ENCODE measurements at places on chromosomes 1 and 21.

- DNase-seq: no peak
Observed at GRCh38 chr1:46725736-46726108, 6.8 kb upstream of the EFCAB14 start.

- no peak for DNase-seq
Observed at GRCh38 chr1:32725615-32725982, 23.0 kb upstream of the SYNC start.

DNA sequence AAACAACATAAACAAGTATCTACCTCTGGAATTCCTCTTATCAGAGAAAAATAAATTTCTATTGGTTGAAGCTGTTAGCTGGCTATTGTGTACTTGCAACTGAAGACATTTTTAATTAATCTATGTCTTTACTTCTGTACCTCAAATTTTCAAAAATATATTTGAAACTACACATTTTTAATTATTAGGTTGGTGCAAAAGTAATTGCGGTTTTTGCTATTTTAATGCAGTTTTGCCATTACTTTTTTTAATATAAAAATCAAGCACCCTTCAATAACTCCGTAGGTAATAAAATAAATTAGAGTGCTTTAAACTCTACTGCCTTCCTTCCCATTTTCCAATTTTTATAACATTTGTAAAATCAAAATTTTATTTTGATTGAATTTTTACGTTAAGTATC lies 262.1 kb upstream of the DUSP10 start:
- no peak for DNase-seq

GRCh38 chr1:160354388-160354985 lies 11.3 kb downstream of the NCSTN start:
- no peak for DNase-seq

GRCh38 chr1:183277821-183278738 lies 92.0 kb downstream of the LAMC2 start:
- no peak for DNase-seq

GRCh38 chr1:21518774-21519455 lies 9.7 kb downstream of the ALPL start:
- DNase-seq: no peak

- DNase-seq: no peak
Observed at GRCh38 chr1:199859491-199859933, 168.0 kb upstream of the NR5A2 start.

DNA sequence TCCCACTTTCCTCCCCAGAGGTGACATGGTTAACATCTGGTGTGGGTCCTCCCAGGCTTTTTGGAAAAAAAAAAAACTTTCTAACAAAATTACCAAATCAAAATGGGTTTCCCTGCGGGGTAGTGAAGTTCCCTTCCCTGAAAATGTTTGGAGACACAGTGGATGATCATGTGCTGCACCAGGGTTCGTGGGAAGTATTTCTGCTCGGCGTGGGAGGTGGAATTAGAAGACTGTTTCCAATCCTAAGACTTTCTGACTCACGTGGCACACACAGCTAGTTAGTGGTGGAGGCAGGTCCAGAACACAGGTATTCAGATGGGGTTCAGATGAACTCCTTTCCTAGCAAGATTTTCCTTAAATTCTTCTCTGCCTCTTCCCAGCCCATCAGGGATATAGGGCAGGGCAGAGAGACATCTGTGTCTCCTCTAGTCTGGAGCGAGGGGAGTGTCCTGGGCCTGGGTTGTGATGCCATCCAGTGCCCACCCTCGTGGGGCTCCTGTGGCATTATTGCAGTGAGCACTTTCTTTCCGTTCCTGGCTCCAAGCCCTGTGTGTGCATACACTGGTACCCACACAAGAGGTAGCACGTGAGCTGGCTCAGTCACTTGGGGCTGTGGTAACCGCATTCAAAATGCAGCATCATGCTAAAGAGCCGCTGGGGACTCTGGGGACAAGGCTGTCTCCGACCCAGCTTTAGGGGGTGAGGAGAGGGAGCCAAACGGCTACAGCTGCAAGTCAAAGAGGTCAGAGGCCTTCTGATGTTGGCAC lies 27.5 kb downstream of the KCNC4 start:
- no peak for DNase-seq
